ENCODE measurements at places on chromosomes 7 and 10.

- no peak for DNase-seq
Observed at GRCh38 chr10:96714031-96714590, 6.2 kb downstream of the PIK3AP1 start.

DNA sequence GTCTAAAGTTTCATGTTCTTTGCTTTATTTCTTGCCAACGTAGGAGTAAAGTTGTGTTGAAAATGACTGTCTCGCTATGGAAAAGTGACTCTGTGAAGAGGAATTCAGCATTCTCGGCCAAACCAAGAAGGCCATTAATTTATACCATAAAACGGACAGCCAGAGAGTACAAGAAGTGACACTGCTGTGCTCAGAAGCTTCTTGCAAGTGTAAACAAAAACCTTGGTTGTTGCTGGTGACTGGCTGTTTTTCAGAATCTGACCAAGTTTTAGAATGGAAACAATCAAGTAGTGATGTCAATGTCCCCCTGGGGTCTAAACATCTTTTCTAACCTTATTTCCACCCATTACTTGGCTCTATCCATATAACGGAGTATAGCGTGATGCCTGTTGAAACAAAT lies 201.9 kb downstream of the INHBA start:
- DNase-seq, result no peak

DNA sequence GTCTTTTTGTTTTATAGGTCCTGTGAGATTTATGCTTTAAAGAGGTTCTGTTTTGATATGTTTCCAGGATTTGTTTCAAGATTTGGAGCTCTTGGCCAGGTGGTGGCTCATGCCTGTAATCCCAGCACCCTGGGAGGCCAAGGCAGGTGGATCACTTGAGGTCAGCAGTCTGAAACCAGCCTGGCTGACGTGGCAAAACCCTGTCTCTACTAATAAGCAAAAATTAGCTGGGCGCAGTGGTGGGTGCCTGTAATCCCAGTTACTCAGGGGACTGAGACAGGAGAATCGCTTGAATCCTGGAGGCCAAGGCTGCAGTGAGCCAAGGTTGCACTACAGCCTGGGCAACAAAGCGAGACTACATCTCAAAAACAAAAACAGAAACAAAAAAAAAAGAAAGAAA lies 8.3 kb upstream of the HYAL4 start:
- DNase-seq, result no peak

DNA sequence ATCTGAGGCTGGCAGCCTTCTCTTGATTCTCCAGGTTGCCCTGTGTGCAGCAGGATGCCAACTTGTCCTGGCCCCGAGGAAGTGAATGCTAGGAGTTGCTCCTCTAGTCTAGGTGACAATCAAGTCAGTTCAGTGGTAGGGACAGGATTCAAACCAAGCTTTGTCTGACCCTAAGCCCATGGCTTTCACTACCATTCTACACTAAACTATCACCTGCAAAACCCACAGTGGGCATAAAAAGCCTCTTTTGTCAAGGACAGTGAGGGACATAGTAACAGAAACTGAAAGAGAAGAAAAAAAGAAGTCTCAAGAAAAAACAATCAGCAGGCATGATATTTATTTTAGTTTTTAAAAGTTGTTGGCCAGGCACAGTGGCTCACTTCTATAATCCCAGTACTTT lies 33.5 kb downstream of the KCNMA1 start:
- DNase-seq, result no peak

- no peak for DNase-seq
Observed at GRCh38 chr7:48158404-48158803, 12.9 kb upstream of the ABCA13 start.

DNA sequence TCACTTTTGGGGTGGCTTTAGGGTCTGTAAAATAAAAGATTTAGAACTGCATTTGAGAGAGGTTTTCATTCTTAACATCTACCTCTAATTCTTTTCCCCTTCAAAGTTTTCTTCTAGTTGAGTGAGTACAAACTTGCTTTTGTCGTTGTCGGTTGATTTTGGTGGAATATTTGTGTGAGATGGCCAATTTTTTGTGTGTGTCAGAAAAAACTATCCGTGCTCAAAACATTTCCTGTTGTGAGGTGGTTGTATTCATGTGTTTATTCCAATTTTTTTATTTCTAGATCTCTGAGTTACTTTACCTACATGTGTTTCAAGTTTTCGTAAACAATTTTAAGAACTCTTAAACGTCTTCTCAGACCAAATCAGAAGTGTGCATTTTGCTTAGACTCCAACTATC lies 1.6 kb downstream of the AHR start:
- no peak for DNase-seq

DNA sequence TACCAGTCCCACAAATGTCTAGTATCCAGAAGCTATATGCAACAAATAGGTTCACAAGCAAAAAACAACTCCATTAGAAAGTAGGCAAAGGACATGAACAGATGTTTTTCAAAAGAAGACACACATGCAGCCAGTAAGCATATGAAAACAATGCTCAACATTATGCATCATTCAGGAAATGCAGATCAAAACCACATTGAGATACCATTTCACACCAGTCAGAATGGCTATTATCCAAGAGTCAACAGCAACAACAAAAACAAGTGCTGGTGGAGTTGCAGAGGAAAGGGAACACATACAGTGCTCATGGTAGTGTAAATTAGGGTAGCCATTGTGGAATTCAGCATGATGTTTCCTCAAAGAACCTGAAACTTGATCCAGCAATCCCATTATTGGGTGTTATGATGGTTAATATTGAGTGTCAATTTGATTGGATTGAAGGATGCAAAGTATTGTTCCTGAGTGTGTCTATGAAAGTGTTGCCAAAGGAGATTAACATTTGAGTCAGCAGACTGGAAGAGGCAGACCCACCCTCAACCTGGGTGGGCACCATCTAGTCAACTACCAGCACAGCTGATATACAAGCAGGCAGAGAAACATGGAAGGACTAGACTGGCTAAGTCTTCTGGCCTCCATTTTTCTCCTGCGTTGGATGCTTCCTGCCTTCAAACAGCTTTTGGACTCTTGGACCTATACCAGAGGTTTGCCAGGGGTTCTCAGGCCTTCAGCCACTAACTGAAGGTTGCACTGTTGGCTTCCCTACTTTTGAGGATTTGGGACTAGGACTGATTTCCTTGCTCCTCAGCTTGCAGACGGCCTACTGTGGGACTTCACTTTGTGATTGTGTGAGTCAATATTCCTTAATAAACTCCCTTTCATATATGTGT lies 218.4 kb upstream of the SEMA3D start:
- DNase-seq, result no peak
